Breast epithelium (tissue), 4 donors: ENCODE measurements at places on chromosomes 3 and 15. TPM values are rescaled to one million over a fixed set of nuclear protein-coding genes. Genes with fewer than 3 reads are reported as not detected.

NDN gene
- total RNA-seq: 105 TPM

GRCh38 chr3:58116161-58116955 lies 94.4 kb downstream of the DNASE1L3 start:
- H3K27me3 ChIP-seq: no peaks in the 10 kb centered on the region
- no peak overlapping the region for H3K4me3 ChIP-seq
- DNase-seq: no peak
- no peaks in the 10 kb centered on the region for H3K36me3 ChIP-seq
- H3K27ac ChIP-seq: peak overlapping the region; percentile 41

DNA sequence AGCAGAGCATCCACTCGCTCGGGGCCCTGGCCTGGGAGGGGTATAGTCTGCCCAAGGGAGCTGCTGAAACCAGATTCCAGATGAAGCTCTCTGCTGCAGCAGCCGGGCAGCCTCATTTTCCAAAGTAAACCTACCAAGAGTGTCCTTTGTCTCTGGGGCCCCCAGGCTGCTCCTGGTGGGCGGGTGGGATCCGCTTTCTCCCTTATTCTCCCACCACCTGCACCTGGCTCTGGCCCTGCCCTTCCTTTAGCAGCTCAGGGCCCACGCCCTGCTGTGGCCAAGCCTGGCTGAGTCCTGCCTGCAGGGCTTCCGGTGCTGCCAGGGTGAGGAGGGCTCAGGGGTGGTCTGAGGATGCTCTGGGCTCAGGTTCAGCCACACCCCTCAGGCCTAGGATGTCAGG lies 13.0 kb downstream of the SCN5A start:
- no peaks in the 10 kb centered on the region for H3K4me1 ChIP-seq
- H3K27me3 ChIP-seq: peaks cover 9% of the 10 kb centered on the region
- DNase-seq: no peak

DNA sequence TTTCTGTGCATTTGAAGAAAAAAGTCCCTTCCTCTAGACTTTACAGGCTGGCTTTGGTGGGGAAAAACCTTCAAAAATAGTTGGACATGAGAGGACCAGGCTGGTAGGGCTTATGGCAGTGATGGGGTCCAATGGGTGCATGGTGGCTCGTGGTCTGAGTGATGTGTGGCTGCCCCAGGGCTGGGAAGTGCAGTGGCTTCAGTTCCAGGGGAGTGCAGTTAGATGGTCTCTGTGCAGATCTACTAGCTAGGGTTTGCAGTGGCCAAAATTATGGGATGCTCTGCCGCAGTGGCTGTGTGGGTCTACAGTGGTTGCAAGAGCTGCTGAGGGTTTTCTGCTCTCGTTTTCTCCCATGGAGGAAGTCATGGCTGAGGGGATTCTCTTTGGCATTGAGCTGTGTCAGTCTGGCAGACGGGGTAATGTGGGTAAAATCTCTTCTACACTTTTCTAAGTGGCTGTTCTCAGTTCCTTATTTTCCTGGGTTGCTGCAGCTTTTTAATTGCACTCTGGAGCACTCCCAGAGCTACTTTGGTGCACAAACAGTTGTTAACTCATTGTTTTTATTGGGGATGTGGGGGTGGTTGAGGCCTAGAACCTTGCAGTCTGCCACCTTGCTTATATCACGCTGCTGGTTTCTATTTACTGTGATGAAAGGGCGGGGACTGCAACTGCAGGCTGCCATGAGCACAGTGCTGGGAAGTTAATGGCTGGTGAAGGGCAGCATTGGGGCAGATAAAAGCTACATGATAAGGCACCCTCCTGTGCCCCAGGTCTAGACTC lies 1324.6 kb downstream of the NSUN3 start:
- no peaks in the 10 kb centered on the region for H3K27me3 ChIP-seq
- H3K4me3 ChIP-seq: no peak overlapping the region
- no peak overlapping the region for H3K27ac ChIP-seq
- DNase-seq: no peak

DNA sequence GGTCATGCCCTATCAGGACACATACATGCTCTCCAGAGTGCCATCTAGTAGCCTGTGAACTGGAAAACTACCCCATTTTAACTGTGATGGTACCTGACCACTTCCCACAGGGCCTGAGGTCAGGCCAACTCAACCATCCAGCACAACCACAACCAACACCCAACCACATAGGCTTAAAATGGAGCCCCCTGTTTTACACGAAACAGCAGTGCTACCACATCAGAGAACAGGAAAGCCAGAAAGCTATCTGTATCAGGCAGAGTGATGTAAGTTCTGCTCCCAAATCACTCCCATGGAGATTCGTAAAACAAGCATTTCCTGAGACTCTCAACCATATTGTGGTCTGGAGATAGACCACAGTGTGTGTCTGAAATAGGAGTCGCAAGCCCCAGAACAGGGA lies 1017.3 kb upstream of the EPHA6 start:
- no peak for DNase-seq
- H3K36me3 ChIP-seq: no peaks in the 10 kb centered on the region
- no peaks in the 10 kb centered on the region for H3K4me1 ChIP-seq
- no peaks in the 10 kb centered on the region for H3K27me3 ChIP-seq

DNA sequence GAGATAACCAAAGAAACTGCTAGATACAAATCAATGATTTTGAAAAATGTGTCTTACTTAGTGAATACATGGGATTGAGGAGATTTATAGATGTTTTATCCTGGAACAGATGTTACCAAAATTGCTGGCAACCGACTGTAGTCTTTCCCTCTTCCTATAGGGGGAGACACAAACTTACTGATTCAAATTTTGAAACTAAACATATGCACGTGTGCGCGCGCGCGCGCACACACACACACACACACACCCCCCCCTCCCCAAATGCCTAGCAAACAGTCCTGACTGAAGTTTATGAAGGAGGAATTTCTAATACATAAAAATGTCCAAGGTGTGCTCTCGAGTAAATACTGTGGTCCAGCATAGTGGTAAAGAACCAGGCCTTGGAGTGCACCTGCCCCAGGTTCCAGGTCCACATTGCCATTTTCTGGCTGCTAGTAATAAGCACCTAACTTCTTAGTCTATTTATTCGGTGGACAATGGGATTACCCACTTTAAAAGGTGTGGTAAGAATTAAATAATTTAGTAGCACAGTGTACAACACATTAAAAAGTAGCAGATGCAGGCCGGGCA lies 18.5 kb upstream of the C3orf62 start:
- no peaks in the 10 kb centered on the region for H3K4me1 ChIP-seq
- H3K27me3 ChIP-seq: no peaks in the 10 kb centered on the region
- no peak overlapping the region for H3K27ac ChIP-seq
- H3K4me3 ChIP-seq: no peak overlapping the region
- DNase-seq: no peak

DNA sequence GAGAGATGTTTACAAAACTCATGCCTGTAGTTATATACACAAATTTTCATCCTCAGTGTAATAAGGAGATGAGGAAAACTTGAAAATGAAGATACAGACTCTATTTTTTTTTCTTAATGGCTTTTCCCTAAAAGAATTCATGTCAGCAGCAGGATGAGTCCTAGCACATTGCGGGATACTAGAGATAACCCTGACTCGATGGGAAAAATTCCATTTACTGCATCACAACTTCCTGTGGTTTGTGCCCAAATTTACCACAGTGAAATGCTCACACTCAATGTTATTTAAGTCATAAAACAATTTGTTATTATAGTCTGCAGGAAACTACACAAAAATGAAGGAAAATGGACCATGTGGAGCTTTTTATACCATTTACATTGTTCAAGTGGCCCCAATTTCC lies 581.9 kb upstream of the ZNF717 start:
- no peaks in the 10 kb centered on the region for H3K4me1 ChIP-seq
- DNase-seq: no peak
- no peaks in the 10 kb centered on the region for H3K36me3 ChIP-seq
- no peak overlapping the region for H3K27ac ChIP-seq
- no peak overlapping the region for H3K4me3 ChIP-seq
- H3K27me3 ChIP-seq: no peaks in the 10 kb centered on the region

- no peaks in the 10 kb centered on the region for H3K27me3 ChIP-seq
- H3K4me3 ChIP-seq: no peak overlapping the region
- no peak overlapping the region for H3K27ac ChIP-seq
- H3K4me1 ChIP-seq: no peaks in the 10 kb centered on the region
- H3K36me3 ChIP-seq: peaks cover 52% of the 10 kb centered on the region
- no peak for DNase-seq
These were observed 49.6 kb downstream of the CHD2 start for GRCh38 chr15:92949604-92950249.

DNA sequence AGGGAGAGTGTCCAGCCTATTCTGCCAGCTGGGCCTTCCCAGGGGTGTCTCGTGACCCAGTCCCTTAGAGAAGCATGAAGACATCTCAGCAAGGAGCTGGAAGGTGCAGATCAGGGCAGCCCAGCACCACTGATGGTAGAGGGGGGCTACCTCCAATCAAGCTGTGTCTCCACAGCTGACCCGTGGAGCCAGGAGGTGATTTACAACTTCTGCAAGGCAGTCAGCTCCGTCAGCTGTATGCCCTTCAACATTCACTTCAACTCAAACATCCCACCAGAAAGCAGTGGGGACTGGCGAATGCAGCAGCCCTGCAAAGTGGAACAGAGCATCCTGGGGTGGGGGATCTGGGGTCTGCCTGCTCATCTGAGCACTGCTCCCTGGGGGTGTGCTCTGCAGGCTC lies 32.6 kb upstream of the FRG2C start:
- H3K27ac ChIP-seq: no peak overlapping the region
- no peaks in the 10 kb centered on the region for H3K36me3 ChIP-seq
- H3K27me3 ChIP-seq: no peaks in the 10 kb centered on the region
- no peaks in the 10 kb centered on the region for H3K4me1 ChIP-seq
- DNase-seq: no peak

LXN gene
- 40.3 TPM for total RNA-seq

ARPC4 gene
- 117 TPM for total RNA-seq

DNA sequence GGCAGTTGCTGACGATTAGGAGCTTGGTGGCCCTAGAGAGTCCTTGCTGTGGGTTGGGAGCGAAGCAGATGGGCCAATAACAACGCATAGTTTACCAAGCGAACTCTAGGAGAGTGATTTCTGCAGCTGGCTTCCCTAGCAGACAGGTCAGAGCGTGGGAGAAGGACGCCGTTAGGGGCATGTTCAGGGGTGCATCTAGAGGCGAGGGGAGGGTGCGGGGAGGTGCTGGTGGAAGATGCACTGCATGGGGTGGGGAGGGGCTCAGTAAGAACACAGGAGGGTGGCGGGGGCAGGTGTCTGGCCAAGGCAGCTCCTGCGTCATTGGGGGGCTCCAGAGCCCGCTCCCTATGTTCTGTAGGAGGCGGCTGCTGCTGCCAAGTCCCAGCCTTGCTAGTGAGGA lies 8.9 kb downstream of the APBA2 start:
- no peaks in the 10 kb centered on the region for H3K4me1 ChIP-seq
- DNase-seq: no peak
- H3K27me3 ChIP-seq: no peaks in the 10 kb centered on the region
- no peaks in the 10 kb centered on the region for H3K36me3 ChIP-seq
- no peak overlapping the region for H3K4me3 ChIP-seq

DNA sequence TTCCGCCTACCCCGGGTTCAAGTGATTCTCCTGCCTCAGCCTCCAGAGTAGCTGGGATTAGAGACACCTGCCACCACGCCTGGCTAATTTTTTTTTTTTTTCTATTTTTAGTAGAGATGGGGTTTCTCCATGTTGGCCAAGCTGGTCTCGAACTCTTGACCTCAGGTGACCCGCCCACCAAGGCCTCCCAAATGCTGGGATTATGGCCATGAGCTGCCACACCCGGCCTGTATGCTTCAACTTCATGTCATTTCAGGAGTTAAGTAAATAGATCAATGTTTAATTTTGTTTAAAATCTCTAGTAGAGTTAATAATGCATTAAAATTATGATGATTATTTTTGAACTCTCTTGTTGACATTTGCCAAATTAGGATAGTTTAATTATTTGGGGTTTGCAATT lies 121.1 kb upstream of the ALDH1A3 start:
- peak overlapping the region; percentile 5 for H3K27ac ChIP-seq
- no peaks in the 10 kb centered on the region for H3K27me3 ChIP-seq
- no peak overlapping the region for H3K4me3 ChIP-seq
- DNase-seq: no peak

DNA sequence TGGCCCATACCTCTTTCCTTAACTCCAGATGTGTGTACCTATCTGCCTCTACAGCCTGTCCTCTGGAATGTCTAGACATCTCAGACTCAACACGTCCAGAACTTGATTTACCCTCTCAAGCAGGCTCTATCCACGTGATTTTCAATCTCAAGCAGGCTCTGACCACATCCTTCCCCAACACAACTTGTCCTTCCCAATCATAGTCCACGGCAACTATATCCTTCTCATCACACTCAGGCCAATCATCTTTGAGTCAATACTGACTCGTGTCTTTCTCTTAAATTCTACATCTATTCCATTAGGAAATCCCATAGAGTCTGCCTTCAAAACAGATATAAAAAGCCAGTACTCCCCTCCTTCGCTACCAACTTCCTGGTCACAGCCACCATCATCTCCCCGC lies 70.4 kb downstream of the FOXP1 start:
- peak overlapping the region; percentile 6 for H3K27ac ChIP-seq
- no peaks in the 10 kb centered on the region for H3K4me1 ChIP-seq
- no peak overlapping the region for H3K4me3 ChIP-seq
- H3K36me3 ChIP-seq: no peaks in the 10 kb centered on the region

SIDT1 gene
- total RNA-seq: 3.8 TPM

DNA sequence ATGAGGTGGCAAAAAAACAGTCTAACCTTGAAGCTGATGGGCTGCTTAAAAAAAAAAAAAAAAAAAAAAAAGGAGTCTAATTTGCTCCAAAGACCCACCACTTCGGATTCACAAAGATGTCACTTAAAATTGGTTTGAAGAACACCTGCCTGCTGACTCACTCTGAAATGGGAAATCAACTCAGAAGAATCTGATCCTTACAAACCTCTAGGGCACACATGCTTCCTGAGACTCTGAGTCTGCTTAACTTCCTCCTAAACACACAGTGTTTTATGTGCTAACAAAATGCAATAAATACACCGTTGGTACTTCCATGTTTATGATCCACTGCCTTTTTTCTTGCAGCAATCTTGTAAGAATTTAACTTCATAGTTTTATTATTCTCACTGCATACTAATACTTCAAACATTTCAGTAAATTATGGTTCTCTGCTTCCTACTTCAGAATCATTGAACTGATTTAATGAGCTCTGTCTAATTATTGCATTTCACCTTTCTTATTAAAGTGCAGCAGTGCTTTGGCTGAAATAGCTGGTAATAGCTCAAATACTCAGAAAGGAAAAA lies 73.0 kb upstream of the FRMD4B start:
- H3K36me3 ChIP-seq: no peaks in the 10 kb centered on the region
- H3K27ac ChIP-seq: no peak overlapping the region
- no peaks in the 10 kb centered on the region for H3K27me3 ChIP-seq
- H3K4me1 ChIP-seq: no peaks in the 10 kb centered on the region
- DNase-seq: no peak
- H3K4me3 ChIP-seq: no peak overlapping the region

DNA sequence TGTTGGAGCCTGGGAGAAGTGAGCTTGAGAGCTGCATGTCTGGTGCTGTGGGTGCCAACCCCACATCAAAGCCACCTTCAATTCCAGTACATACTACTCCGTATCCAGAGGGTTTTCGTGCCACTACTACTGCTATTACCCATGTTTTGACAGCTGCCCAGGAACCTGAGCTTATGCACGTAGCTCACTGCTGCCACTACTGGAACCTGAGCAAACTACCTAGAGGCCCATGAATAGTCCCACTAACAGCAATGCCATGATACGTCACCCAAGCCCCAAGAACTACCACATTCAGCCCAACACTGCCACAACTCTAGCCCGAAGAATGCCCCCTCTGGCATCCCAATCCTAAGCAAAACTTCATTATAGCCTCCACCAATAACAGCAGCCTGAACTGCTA lies 215.2 kb upstream of the BCHE start:
- H3K27ac ChIP-seq: no peak overlapping the region
- no peaks in the 10 kb centered on the region for H3K36me3 ChIP-seq
- no peaks in the 10 kb centered on the region for H3K27me3 ChIP-seq
- DNase-seq: no peak
- H3K4me3 ChIP-seq: no peak overlapping the region
- no peaks in the 10 kb centered on the region for H3K4me1 ChIP-seq
